ENCODE measurements at places on chromosomes 5 and 9.
A peak's percentile ranks its signal among the peaks of the same experiment; 100 is the strongest.

DNA sequence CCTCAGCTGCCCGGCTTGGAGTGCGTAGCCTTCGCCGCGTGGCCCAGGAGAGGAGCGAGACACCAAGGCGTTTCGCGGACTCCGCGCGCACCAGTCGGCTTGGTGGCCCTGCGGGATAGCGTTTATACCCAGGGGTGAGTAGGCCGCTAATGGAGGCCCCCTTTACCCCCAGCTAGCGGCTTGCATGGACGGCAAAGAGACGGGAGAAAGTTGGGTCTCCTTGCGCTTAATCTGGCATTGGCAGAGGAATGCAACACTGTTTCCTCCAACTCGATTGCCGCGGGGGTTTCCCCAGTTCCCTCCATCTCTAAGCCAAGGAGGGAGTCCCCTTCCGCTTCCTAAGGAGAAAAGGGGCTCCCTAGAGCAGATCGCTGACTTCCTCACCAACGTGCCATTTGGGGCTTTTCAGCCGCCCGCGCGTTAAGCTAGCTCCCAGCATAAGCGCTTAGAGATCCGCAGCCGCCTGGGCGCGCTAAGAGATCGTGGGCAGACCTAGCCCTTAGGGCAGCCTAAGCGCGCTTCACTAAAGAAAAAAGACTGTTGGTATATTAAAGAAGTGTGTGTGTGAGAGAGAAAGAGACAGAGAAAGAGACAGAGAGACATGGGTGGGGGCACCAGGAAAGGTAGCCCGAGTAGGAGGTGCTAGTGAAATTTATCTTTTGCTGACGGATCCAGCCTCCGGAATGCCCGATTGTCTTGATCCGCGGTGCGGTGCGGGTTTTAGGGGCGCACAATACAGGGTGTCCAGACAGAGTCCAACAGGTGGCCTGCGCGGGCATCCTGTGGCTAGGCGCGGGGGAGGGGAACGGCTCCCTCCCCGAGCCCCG, 597.9 kb upstream of the SGCD start:
- H3K4me3 ChIP-seq, result no peak overlapping the region
- no peak for DNase-seq
- H3K36me3 ChIP-seq, result no peaks in the 10 kb centered on the region
- no peak overlapping the region for H3K27ac ChIP-seq
- peaks cover 64% of the 10 kb centered on the region for H3K27me3 ChIP-seq
- no peaks in the 10 kb centered on the region for H3K4me1 ChIP-seq

DNA sequence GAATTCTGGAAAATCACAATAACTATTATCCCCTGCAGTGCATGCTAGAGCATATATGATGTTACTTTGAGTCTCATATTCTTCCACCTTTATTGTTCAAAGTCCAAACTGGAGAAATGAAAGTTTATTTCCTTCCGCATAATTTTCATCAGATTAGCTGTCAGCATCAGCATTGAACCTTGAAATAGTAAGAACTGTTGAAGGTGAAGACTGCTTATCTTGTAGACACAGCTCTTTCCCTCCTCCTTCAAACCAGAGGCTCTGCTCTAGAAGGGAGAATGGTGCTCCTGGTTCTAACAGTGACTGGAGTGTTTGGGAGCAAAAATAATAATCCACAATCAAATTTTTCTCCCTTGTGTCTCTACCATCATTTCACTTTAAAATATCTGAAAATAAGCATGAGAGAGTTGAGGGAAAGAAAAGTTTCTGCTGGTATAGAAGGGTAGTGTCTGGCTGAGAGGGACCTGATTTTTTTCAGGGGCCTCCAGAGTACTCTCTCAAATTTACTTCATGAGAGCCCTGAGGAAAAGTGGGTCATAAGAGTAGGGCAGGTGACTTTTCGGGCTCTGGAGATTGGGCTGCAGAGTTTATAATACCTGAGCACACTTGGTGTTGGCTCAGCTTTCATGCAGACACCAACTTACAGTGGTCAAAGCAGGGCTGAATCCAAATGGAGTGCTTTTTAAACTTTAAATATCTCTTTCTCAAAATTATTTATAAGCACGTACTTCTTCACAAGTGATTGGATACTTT, 170.4 kb downstream of the ZDHHC21 start:
- no peak for DNase-seq
- no peaks in the 10 kb centered on the region for H3K4me1 ChIP-seq
- H3K36me3 ChIP-seq, result no peaks in the 10 kb centered on the region
- H3K4me3 ChIP-seq, result no peak overlapping the region

DNA sequence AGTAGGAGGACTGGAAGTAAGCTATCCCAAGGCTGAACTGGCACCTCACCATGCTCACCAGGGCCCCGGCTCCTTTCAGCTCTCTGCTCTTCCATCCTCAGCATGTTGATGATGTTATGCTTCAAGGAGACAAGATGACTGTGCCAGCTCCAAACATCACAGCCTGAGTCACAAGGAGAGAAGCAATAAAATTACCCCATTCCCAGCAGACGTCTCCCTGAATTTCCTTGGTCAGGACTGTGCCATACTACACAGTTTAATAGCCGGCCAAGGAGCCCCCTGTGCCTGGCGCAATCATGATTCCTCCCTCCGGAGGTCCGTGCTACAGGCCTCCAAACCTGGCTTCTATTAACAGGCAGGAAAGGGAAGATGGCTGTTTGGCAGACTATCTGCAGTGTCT, 51.2 kb upstream of the ROR2 start:
- no peaks in the 10 kb centered on the region for H3K4me1 ChIP-seq
- H3K27ac ChIP-seq, result no peak overlapping the region
- H3K4me3 ChIP-seq, result no peak overlapping the region
- peaks cover 6% of the 10 kb centered on the region for H3K27me3 ChIP-seq

DNA sequence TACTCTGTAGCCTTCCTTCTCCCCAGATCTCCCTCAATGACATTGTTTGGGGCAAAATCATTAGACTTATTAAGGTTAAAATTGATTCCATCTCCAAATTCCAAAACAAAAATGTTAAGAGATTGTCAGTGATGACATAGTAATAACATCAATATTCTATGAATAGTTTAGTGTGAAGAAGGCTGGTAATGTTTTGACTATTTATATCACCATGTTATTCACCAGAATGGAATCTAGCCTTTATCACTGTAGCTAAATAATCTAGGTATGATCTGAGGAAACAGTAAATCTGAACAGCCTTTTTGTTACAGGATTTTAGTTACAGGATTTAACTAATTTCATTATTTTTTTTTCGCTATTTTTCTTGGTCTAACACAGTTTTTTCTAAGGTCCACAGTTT, 929 bp upstream of the PLPP6 start:
- peaks cover 22% of the 10 kb centered on the region for H3K27me3 ChIP-seq
- DNase-seq, result no peak
- H3K36me3 ChIP-seq, result peaks cover 8% of the 10 kb centered on the region
- H3K27ac ChIP-seq, result peak overlapping the region; percentile 88
- H3K4me1 ChIP-seq, result peaks cover 52% of the 10 kb centered on the region

DNA sequence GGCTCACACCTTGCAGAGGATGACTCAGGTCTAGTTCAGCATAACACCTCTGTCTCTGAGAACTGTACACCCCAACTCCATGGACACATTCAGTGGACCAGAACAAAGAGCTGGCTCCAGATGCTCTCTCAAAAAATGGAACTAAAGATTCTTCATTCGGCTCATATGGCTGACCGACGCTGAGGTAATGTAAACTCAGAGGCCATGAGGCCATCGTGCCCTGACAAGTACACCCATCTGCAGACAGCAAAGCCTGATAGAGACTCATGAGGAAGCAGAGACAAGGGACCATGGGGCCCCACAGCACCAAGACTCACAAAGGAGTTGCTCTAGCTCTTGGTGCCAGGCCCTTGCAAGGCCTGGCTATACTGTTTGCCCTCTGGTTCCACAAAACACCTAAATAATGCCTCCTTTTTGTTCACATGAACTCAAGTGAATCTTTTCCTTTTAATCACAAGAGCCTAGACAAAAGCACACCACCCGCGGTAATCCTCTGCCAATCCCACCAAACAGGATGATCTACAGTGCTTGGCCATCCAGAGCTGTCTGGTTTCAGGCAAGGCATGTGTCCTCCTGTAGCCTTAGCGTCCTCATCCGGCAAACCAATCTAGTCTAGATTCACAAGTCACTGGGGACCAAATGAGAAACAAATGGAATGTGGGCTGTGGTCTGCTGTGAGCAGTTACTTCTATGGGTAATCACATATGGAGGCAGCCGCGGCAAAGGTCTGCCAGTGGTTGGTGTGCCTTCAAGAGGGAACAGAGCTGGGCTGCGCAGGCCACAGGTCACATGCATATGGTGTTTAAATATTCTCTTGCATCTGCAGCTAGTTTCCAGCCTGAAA, 22.7 kb downstream of the MED27 start:
- no peaks in the 10 kb centered on the region for H3K27me3 ChIP-seq
- no peak overlapping the region for H3K4me3 ChIP-seq
- no peaks in the 10 kb centered on the region for H3K4me1 ChIP-seq
- DNase-seq, result no peak
- H3K36me3 ChIP-seq, result peaks cover 20% of the 10 kb centered on the region

DNA sequence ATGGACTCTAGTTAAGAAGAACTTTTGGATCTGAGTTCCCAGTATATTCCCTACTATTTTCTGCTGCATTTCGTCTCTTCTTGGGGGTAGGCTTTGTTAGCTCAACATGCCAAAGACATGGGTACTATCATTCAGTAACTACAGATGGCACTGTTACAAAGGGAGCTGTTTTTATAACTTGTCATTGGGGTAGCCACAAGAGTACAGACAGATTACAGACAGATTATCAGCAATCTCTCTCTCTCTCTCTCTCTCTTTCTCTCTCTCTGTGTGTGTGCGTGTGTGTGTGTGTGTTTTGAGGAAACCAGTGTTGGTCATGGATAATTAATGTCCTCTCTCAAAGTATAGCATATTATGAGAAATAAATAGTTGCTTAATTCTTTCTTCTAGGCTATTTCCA, 116.1 kb downstream of the WDR70 start:
- no peak overlapping the region for H3K27ac ChIP-seq
- no peak overlapping the region for H3K4me3 ChIP-seq
- DNase-seq, result no peak

GRCh38 chr5:95114305-95114704, 170.6 kb downstream of the MCTP1 start:
- DNase-seq, result no peak
- no peaks in the 10 kb centered on the region for H3K4me1 ChIP-seq
- no peaks in the 10 kb centered on the region for H3K27me3 ChIP-seq
- H3K36me3 ChIP-seq, result no peaks in the 10 kb centered on the region
- H3K4me3 ChIP-seq, result no peak overlapping the region

GRCh38 chr9:5786370-5787127, 46.4 kb downstream of the ERMP1 start:
- H3K27me3 ChIP-seq, result no peaks in the 10 kb centered on the region
- H3K36me3 ChIP-seq, result peaks cover 97% of the 10 kb centered on the region
- no peak overlapping the region for H3K4me3 ChIP-seq
- DNase-seq, result no peak
- no peak overlapping the region for H3K27ac ChIP-seq

- H3K4me1 ChIP-seq, result no peaks in the 10 kb centered on the region
- H3K36me3 ChIP-seq, result no peaks in the 10 kb centered on the region
- H3K27ac ChIP-seq, result no peak overlapping the region
Observed at GRCh38 chr9:117000834-117001233, 313.7 kb downstream of the TRIM32 start.

DNA sequence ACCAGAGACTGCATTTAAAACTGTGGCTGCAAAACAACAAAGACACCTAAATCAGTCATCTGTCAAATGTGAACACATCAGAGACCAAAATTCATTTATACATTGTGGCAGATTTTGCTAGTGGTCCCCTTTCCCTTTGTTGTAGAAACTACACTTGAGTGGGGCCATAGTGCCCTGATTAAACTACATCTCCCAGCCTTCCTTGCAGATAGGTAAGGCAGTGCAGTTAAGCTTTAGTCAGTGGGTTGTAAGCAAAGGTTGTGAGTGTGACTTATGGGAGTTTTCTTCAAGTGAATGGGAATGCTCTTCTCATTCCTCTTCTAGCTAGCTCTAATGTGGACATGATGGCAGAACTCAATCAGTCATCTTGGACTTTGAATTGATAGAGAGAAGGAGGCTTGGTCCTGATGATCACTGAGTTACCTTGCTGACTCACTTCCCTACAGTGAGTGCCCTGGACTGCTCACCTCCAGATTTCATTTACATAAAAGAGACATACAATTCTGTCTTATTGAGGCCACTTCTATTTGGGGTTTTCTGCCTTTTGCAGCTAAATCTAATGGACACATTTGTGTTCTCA, 35.2 kb upstream of the SPARC start:
- H3K36me3 ChIP-seq, result no peaks in the 10 kb centered on the region
- no peak overlapping the region for H3K27ac ChIP-seq
- no peaks in the 10 kb centered on the region for H3K4me1 ChIP-seq
- peaks cover 4% of the 10 kb centered on the region for H3K27me3 ChIP-seq
- DNase-seq, result no peak

DNA sequence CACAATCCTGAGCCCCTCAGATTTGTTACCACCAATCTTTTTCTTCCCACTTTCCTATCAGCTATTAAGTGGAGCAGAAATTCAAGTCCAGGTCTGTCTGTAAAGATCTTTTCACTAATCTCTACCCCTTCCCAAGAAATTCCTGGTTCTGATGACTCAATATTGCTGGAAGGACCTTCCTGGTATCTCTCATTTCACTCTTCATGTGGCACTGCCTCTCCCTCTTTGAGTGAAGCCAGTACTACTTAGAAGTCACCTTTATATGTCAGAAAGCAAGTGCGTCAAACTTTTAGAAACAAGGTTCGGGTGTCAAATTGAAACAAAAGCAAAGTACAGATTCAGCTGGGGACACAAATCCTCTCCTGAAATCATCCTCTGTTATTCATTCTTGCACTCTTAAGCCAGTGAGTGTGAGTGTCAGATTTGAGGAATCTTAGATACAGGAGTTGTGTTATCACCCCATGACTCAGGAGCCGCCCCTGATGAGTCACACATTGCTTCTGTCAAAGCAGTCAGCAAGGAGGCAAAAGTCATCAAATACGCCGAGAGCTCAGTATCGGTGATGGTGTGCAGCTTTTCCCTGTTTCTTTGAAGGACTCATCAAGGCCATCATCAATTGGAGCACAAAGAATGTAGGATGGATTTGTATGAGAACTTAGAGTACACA, 313.0 kb downstream of the CETN3 start:
- H3K36me3 ChIP-seq, result no peaks in the 10 kb centered on the region
- H3K4me3 ChIP-seq, result no peak overlapping the region
- H3K4me1 ChIP-seq, result no peaks in the 10 kb centered on the region
- H3K27me3 ChIP-seq, result no peaks in the 10 kb centered on the region
- DNase-seq, result no peak

All from activated naive CD4-positive, alpha-beta T cell treated with anti-CD3 and anti-CD28 coated beads, Interleukin-2, amount 10 ng/mL, durations not matched to agents 7 days and 5 days (primary cell).